Psoas muscle (tissue), 8 donors: ENCODE measurements at places on chromosomes 5 and 9. TPM values are rescaled to one million over a fixed set of nuclear protein-coding genes. Genes with fewer than 3 reads are reported as not detected.

- DNase-seq, result no peak
These were observed 163.6 kb upstream of the PRLR start for GRCh38 chr5:35393901-35394300.

The GRM6 gene
- not detected for total RNA-seq

GRCh38 chr9:71479621-71480020, 288.7 kb downstream of the CEMIP2 start:
- no peak for DNase-seq

The PCDHGA1 gene
- 0.51 TPM for total RNA-seq

The SSBP2 gene
- total RNA-seq, result 36.7 TPM

GRCh38 chr5:84378420-84378819, 6.3 kb downstream of the EDIL3 start:
- DNase-seq, result no peak

DNA sequence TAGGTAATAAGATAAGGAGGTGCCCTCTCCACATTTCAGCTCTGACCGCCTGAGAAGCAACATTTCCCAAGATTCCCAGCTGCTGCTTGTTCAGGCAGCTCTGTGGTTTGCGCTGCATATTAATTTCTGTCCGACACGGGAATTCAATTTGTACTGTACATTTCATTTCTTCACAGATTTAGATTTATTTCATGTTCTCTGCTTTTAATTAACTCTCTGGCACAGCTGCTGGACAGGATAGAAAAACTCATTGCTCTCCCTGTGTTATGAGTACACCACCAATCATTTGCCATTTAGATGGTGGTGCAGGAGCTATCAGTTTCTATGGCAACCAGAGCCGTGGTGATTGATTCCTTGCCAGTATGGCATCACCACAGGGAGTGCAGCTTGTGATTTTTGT, 558.5 kb downstream of the DMRTA1 start:
- no peak for DNase-seq

The SPINK7 gene
- not detected for total RNA-seq

The FOXD4L6 gene
- total RNA-seq, result not detected

DNA sequence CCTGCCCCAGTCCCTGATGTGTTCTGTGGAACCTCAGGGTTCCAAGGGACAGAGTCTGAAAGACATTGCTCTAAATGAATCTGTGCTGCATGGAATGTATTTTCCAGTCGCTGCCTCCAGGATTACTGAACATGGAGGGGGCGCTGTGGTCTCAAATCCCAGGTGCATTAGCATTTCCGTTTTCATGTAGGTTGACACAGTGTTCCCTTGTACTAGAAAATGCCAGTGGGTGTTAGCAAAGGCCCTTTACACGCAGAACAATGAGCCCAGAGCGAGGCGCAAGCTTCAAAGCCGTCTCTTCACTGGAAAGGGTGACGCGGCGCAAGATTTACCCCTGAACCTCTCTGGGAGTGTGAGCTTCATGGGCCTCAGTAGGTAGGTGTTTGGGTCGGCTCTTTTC, 308.3 kb downstream of the SLIT3 start:
- no peak for DNase-seq

GRCh38 chr5:83095957-83096539, 18.7 kb downstream of the XRCC4 start:
- no peak for DNase-seq

GRCh38 chr5:124456249-124456648, 290.2 kb downstream of the ZNF608 start:
- no peak for DNase-seq

The DDX41 gene
- total RNA-seq, result 40.8 TPM

- no peak for DNase-seq
These were observed 250.3 kb upstream of the ZNF608 start for GRCh38 chr5:124996764-124997077.
